ENCODE measurements at places on chromosomes 6 and 20. TPM values are rescaled to one million over a fixed set of nuclear protein-coding genes. Genes with fewer than 3 reads are reported as not detected.

FNDC1 gene
- not detected for total RNA-seq

NHSL1 gene
- 10.1 TPM for total RNA-seq

BPIFA1 gene
- not detected for total RNA-seq

GRCh38 chr6:167426651-167427050 lies 101.8 kb downstream of the TTLL2 start:
- no peak for DNase-seq

GRCh38 chr6:7762760-7763159 lies 36.9 kb downstream of the BMP6 start:
- DNase-seq = no peak

DNA sequence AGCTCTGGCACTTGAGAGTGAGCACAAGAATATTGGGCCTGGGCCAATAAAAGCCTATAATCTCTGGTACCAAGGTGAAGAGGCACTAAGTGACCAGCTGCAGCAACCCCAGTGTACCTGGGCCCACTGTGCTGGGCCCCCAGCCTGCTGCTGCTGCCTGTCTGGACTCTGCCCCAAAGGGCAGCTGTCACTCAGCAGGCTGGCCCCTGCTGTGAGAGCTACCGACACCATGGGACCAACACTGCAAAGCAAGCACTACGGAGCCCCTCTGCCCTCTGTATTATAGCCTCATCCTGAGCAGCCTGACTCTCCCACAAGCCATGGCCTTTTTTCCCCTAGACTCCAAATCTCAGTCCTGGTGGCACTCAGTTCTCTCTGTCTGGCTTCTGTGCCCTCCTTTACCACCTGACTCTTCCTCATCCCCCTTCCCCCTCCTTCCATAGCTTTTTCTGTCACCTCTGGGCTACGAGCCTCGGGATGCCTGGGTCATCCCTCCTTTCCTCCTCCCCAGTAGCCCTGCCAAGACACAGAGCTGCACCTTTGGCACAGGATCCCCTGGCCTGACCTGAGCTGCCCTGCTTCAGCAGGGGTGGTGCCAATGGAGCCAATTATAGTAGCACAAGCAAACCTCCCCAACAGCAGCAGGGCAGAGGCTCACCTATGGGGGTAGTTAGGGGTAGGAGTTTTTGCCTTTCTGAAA lies 14.2 kb downstream of the RRP36 start:
- DNase-seq = no peak

DNA sequence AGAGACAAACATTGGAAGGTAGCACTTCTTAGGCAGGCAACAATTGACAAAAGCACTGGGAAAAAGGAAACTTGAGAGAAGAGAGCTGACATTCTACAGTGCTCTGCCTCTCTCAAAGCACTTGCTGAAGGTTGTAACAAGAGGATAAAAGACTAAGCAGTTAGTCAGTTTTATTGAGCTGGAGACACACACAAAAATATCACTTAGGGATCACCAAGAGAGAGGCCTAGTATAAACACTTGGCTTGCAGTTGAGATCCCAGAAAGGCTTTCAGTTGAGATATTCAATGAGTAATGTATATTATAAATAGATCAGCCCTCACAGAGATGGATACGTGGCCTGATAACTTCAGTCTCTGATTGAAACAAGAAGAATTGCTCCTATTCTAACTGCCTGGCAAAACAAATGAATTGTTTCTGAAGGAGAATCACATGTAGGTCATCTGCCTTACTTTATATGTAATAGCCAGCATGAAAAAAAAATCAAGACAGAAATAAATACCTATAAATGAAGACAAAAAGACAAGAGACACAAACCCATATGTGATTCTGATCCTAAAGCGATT lies 747.2 kb upstream of the MAN1A1 start:
- DNase-seq = no peak

DNA sequence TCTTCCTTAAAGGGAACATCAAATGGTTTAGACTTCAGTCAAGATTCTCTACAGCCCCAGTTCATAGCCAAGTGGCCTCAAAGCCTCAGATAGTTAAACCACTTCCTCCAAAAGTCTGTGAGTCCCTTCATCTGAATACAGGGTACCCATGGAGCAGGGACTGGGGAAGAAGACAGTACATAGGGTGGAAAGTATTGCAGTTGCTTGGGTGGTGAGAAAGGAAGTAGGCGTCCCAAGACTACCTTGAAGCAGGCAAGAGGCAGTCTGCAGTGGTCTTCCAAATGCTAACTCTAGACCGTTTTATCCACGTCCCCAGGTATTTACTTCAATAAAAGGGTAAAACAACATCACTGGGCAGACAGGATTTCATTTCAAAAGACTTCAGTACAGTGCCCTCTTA lies 2.0 kb downstream of the FYN start:
- no peak for DNase-seq

- peak; percentile 40 for DNase-seq
Measured at GRCh38 chr6:89371849-89372505, 19.5 kb upstream of the UBE2J1 start.

- no peak for DNase-seq
Measured at GRCh38 chr6:786946-787763, 94.2 kb upstream of the EXOC2 start.

DNA sequence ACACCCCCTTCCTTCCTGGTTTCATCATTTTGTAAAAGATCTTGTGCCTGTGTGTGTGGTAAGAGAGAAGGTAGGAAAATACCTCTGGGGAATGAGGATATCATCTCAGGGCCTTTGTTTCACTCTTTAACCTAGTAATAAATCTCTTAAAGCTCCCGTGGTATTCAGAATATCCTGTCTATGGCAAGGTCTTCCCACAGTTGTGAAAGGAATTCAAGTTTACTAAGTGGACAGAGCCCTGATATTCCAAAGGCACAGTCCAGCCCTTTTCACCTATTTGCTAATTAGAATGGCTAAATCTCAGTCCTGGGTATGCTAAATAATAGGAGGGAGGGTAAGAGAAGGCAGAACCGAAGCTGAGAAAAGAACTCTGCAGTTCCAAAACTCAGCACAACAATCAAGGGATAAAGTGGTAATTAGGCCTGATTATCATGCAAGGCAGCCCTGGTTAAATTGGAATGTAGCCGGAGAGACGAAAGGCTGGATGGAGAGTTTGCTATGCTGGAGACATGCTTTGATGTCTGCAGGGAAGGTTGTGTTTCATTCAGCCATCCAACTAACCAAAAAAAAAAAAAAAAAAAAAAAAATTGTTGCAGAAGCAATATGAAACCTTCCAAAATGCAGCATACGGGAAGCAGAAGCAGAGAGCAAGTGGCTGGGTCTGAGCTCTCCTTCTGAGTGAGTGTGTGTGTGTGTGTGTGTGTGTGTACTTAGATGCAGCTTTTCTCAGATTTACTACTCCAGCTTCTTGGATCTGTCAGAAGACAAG lies 28.5 kb upstream of the PIM1 start:
- peak; percentile 73 for DNase-seq

DNA sequence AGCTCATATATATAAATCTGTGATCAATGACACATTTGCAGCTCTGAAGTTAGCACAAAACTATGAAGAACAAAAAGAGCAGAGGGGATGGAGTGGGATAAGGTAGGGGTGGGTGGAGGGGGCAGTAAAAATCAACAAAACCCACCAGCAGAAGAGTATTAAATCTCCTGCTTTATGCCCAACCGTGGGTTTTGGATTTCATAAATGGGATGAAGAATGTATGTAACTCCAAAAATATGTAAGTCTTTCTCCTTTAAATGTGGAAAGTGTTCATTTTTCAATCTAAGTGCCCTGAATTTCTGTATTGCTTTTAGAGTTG lies 480.3 kb upstream of the MARCKS start:
- no peak for DNase-seq

GRCh38 chr20:25273046-25273445 lies 25.2 kb downstream of the PYGB start:
- no peak for DNase-seq

DNA sequence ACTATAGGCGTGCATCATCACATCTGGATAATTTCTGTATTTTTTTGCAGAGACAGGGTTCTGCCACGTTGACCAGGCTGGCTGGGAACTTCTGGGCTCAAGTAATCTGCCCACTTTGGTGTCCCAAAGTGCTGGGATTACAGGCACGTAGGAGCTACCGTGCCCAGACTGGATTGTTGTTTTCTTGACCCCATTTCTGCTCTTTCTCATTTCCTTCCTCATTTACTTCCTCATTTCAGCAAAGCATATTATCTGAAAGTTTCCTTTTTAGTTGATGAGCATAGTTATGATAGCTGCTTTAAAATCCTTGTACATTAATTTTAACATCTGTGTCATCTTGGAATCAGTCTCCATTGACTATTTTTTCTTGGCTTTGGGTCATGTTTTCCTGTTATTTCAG lies 301.0 kb upstream of the RUNX2 start:
- DNase-seq = no peak

DNA sequence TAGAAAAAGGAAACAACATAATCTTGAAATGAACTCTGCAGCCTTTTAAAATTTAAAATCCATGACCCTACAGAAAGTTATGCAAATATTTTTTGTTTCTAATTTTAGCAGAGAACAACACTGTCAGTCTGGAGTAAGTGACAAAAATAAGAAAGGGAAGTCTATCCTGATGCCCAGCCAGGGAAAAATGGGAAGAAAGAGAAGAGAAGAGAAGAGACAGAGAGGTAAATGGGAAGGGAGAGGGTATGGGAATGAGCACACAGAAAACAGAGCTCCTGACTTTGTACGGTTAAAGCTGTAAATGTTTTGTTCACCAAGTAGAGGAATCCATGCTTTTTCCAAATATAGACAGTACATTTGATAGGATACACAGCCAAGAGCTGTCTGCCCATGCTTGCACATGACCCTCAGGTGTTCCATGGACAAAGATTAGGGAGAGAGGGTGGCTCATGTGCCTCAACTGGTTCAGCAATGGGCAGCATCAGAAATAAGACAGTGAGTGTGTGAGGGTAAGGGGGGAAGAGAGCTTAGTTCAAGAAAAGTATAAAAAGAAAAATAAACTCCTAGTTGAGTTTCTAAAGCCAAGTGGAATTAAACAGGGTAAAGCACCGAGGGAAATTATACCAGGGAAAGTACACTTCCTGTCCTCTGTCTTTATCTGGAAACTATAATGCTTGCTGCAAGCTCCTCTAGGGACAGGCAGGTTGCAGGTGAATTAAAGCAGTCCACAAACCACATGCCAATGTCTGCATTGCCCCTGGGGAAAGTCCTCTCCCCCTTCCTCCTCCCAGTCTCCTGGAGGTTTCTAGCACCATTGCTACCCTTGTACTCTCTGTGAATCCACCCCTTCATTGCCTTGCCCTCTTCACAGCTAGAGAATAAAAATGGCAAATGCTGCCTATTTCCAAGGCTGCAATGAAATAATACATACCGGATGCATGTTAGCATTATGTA lies 30.0 kb downstream of the MAP3K5 start:
- no peak for DNase-seq

All from M059J (cell line).